ENCODE measurements at places on chromosomes 7 and 10.

DNA sequence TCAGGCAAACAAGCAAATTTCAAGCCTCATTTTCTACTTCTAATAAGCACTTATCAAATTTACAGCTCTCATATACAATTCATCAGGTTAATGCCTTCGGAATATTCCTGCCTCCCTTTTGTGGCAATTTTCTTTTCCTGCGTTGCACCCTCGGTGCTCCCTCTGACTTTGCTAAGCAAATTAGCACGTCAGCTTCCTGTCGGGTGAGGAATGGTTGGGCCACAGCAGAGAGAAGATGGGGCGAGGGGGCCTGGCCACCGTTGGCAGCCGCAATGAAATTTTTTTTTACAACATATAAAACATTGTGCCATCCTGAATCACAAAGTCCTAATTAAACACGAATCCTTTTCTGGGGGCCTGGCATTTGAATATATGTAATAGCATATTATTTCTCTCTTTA lies 28.1 kb downstream of the ELFN1 start:
- no peak for DNase-seq

DNA sequence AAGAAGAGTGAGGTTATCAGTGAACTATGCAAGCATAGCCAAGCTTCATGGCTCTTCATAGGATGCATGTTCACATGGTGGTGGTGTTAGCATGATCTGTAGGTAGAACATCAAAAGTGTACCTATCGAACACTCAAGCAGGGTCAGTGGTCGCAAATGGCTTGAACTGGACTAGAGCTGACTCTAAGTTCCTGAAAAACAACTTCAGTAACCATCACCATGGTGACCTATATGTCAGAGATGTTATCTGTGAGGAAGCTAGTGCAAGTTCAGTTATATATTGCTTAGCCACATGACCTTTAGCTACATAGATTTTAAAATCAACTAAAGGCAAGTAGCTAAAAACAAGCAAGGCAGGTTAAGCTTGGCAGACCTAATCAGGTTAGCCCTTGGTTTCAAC lies 163.1 kb upstream of the AGR3 start:
- DNase-seq: no peak

DNA sequence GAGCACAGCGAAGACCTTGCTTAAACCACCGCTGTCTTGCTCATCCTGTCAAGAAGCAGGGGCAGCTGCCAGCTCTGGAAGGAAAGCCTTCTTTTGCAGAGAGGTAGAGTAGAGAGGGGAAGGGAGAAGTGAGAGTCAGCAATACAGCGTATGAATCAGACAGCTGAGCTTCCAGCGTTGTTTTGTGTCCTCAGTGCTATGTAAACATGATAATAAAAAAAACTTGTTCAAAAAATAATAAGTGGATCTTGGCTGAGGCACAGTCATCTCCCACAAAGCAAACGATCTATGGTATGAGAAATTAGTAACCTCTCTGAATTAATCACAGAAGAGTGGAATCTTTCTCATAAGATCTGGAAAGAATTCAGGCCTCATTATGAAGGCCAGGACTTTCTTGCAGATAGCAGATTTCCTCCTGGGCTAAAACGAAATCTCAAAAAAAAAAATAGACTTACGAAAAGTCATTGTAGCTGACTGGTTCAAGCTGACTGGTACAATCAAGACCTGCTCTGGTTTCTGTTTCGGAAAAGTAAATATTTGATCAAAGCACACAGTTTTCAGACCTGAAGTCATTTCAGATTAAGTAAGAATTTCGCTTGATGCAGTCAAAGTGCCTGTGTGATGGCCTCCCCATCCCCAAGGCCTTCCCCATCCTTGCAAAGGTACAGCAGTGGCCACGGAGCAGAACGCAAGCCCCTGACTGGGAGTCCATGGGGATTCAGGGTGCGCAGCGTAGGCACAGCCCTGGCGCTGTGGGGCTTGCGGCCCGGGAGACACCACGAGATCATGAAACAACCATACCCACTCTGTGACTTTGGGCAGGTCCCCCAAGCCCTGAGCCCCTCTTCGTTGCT lies 29.4 kb downstream of the CHST15 start:
- no peak for DNase-seq

- DNase-seq: no peak
Measured at GRCh38 chr10:110216240-110216639, 8.8 kb downstream of the MXI1 start.

GRCh38 chr10:29969255-29970011 lies 90.0 kb downstream of the JCAD start:
- no peak for DNase-seq

- no peak for DNase-seq
Measured at GRCh38 chr7:35037211-35037525, at the start of gene DPY19L1. Gene DPY19L1 (minus strand): TSS chr7:35037485. CDS start chr7:35037394, 91 bp downstream.

- DNase-seq: no peak
Measured at GRCh38 chr7:93148144-93148543, at the start of gene SAMD9L. Gene SAMD9L (minus strand): TSS chr7:93148385. CDS start chr7:93135971, 12,414 bp downstream.

DNA sequence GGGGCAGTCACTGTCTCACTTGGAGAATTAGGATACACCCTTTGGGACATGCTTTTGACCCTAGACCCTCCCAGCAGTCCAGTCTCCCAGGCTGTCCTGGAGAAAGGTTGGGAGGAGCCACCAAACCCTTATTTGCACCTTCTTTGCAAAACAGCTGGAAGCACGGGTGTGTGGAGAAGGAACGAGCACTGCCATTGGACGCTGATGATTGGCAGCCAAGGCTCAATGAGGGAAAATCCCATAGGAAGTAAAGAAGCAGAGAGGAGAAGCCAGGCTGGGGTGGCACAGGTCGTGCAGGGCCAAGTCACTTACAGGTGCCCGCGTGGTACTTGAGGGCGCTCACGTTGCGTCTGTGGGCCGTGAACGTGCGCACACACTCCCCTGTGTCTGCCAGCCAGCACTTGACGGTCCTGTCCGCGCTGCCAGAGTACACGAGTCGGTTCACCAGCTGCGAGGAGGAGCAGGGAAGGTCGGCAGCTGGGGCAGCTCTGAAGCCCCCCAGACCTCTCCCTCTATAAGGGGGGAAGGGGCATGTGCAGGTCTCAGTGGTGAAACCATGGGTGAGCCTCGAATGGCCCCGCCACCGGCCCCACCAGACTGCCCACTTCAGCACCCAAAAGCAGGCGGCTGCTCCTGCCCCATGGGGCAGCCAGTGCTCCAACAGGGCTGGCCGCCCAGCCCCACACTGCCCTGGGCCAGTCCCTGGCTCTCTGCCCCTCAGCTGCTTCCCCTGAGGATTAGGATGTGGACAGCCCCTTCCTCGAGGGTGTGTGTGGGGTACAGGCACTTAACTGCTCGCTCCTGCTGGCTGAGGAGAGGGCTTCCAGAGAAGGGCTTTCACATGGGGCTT lies 24.8 kb downstream of the WDR86 start:
- no peak for DNase-seq

- no peak for DNase-seq
Measured at GRCh38 chr10:27547047-27547446, 42.9 kb downstream of the RAB18 start.

GRCh38 chr7:103240806-103241205 lies 56.4 kb upstream of the PMPCB start:
- DNase-seq: no peak

GRCh38 chr10:84539216-84539615 lies 210.8 kb downstream of the CCSER2 start:
- DNase-seq: no peak

DNA sequence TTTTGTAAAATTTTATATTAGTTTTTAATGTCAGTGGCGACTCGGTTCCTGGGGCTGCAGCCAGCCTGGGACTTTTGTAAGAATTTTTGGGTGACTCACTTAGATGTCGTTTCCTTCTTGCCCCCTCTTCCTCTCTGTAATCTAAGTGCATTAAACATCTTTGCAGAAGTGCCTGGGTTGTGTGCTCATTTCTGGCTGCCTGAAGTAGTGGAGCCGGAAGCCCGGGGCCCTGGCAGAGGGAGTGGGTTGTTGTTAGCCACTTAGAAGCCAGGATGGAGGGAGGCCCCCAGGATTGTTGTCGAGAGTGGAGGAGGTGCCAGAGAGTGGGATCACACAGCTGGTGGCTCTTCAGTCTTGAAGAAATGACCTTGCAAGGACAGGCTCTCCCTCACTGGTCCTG lies 11.0 kb upstream of the TRIM8 start:
- no peak for DNase-seq

Measured in activated CD8-positive, alpha-beta memory T cell treated with anti-CD3 and anti-CD28 coated beads for 4 hours (primary cell).